ENCODE measurements at places on chromosomes 6 and 20.

- no peak for DNase-seq
Observed at GRCh38 chr6:16476861-16477260, 238.5 kb downstream of the GMPR start.

DNA sequence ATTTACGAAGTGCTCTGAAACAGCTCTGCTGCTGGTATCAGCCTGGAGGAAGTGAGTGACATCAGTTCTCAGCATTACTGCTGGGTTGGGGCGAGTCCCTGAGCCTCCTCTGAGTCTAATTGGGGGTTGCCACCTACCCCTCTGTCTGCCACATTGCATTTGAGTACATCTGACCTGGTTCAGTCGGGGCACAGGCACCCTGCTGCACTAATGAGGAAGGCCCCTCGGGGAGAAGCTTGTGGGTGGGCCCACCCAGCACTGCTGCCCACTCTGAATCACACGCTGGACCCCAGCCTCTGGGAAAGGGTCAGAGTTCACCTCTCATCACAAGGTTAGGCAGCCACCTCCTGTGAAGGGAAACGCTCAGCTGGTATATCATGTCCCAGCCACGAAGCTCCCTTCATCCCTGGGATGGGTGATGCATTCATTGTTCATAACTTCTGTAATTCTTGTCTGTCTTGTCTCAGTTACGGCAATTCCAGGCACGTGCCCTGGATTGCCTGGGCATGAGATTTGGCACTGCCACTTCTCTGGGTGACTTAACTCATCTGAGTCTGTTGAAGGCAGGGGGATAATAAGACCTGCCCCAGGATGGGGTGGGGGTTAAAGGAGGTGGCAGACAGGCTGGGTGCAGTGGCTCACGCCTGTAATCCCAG is 13.3 kb downstream of the DNMT3B start:
- no peak for DNase-seq

GRCh38 chr6:157034436-157035230 is 257.5 kb downstream of the ARID1B start:
- no peak for DNase-seq

- DNase-seq = no peak
Observed at GRCh38 chr6:26275663-26276062, 89.3 kb upstream of the BTN3A2 start.

DNA sequence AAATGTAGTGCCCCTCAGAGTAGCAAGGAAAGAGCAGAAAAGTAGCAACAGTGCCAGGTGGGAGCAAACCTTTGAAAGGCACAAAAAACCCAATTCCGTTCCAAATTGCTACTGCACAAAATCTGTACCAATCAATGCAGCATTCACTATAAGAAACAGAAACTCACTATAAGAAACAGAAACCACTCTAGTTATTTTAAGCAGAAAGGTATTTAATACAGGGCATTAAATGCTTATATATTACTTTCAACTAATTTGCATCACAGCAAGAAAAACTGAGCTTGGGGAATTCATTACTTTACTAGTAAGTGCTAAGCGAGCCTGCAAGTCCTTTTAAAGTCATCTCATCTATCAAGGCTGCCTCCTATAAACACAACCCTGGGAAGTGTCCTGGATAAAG is 116.5 kb upstream of the OLIG3 start:
- no peak for DNase-seq

Measured in cerebellar nuclear complex (tissue), 1 donor.